ENCODE measurements at places on chromosomes 1 and 21.

- no peak for DNase-seq
Measured at GRCh38 chr1:24875991-24876506, 54.0 kb downstream of the RUNX3 start.

- no peak for DNase-seq
Measured at GRCh38 chr1:147516157-147516917, 25.0 kb upstream of the BCL9 start.

- DNase-seq = no peak
Measured at GRCh38 chr1:175498002-175498401, 245.4 kb downstream of the TNR start.

DNA sequence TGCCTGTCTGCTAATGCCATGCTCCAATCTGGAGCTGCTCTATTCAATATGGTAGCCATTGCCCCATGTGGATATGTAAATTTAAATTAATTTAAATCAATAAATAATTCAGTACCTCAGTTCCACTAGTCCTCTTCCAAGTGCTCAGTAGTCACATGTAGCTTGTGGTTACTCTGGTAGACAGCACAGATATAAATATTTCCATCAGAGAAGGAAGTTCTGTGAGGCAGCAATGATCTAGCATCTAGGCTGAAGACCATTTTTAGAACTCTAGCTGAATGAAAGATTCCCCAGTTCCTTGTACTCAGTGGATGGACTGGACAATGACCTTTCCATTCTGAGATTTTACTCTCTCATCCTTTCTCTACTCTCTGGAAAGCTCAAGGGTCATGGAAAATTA, 25.8 kb upstream of the CAPZB start:
- DNase-seq = no peak

- DNase-seq = no peak
Measured at GRCh38 chr1:94698759-94699502, 121.2 kb upstream of the SLC44A3 start.

Measured in right hindlimb (tissue), 1 donor.